ENCODE measurements at places on chromosomes 2 and 18. TPM values are rescaled to one million over a fixed set of nuclear protein-coding genes. Genes with fewer than 3 reads are reported as not detected.

Gene ASAP2
- total RNA-seq: 76.5 TPM

Gene FOXI3
- total RNA-seq: not detected

Gene CHRND
- not detected for total RNA-seq

Gene IGFBP5
- total RNA-seq: 541 TPM

Gene ST6GAL2
- 0.44 TPM for total RNA-seq

Gene SIX3
- not detected for total RNA-seq

Gene POTEI
- total RNA-seq: not detected

Gene BOLL
- not detected for total RNA-seq

Gene PHOSPHO2
- total RNA-seq: 1.3 TPM

Gene KATNAL2
- total RNA-seq: 1.6 TPM

Gene FABP1
- not detected for total RNA-seq

Gene UGT1A9
- total RNA-seq: not detected

Gene MDH1B
- total RNA-seq: 0.43 TPM

Gene POLR1B
- total RNA-seq: 23.8 TPM

Gene PAIP2B
- total RNA-seq: under 0.01 TPM

Gene CNGA3
- not detected for total RNA-seq

Gene ALLC
- total RNA-seq: not detected

Gene PLEKHH2
- total RNA-seq: 1.1 TPM

Gene HSPD1
- total RNA-seq: 220 TPM

Gene TRIM43
- total RNA-seq: not detected

Gene CYRIA
- 0.43 TPM for total RNA-seq

Gene CHN1
- total RNA-seq: 153 TPM

Gene COLEC11
- total RNA-seq: 1.1 TPM

Gene KCNE4
- total RNA-seq: 3.1 TPM

Gene AP1S3
- 6.4 TPM for total RNA-seq

Gene SALL3
- total RNA-seq: not detected

Gene DNAJC5G
- not detected for total RNA-seq

Gene ABCG8
- not detected for total RNA-seq

Gene INHBB
- not detected for total RNA-seq

Gene OSBPL6
- 0.22 TPM for total RNA-seq

Gene CNNM4
- 5.9 TPM for total RNA-seq

Measured in placental pericyte (primary cell).